ENCODE measurements at places on chromosomes 16 and 17.

- DNase-seq: no peak
Observed at GRCh38 chr16:29694384-29695195, 15.6 kb downstream of the QPRT start.

GRCh38 chr17:1054656-1055055 lies 57.7 kb downstream of the TIMM22 start:
- DNase-seq: no peak

DNA sequence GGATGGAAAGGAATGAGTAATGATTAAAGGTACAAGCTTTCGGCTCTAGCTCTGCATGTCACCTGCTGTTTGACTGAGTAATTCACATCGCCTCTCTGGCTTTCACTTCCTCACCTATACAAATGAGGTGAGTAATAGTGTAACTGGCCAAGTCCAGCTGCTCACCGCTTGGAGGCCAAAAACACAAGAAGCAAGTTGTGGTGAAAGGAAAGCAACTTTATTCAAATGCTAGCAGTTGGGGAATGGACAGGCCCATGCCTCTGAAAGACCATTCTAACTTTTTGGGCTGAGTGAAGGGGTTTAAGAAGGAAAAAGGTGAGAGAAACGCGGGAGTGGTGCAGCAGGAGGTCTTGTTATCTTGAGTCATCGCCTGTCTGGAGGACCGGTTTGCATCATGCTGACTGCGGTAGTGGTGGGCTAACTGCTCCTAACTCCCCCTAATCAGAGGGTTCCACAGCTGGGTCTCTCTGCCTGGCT lies 45.7 kb upstream of the CSNK2A2 start:
- no peak for DNase-seq

DNA sequence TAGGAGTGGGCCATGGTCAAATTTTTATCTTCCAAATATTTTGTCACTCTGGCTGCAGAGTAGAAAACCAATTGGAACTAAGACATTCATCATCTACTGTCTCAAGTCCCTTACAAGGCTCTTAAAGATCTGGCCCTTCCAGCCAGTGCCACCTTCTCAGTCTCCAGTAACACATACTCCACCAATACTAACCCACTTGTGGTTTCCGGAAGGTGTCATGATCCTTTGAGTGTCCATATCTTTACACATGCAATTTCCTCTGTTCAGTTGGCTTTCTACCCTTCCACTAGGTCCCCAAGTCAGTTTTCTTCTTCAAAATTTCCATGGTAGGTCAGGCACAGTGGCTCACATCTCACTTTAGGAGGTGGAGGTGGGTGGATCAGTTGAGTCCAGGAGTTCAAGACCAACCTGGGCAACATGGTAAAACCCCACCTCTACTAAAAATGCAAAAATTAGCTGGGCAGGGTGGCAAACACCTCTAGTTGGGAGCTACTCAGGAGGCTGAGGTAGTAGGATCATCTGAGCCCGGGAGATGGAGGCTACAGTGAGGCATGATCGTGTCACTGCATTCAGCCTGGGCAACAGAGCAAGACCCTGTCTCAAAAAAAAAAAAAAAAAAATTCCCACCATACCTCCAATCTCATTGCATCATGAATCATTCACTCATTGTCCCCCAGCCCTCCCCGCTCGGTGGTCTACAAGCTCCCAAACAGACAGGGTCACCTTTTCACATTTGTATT lies 6.0 kb upstream of the GRB2 start:
- no peak for DNase-seq

DNA sequence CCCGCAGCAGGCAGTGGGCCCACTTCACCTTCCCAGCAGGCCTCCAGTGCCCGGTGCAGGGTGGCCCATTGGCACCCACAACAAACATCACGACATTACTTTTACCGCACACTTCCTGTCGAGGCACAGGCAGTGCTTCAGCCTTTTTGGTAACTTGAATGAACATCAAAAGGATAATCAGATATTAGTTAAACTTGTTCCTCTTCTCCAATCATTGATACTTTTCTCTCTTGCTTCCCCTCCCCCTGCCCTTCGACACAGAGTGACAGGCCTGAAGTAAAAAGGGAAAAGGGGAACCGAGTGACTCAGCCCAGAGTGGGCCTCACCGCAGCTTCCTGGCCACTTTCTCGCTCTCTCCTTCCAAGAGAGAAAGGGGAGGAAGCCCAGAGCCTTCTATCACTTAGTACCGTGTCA lies 507.0 kb downstream of the MAF start:
- DNase-seq: no peak

GRCh38 chr16:75653922-75654321 lies 6.3 kb downstream of the TERF2IP start:
- DNase-seq: no peak
